Renal cortex interstitium (tissue), 15 donors: ENCODE measurements at places on chromosomes 7 and 10. TPM values are rescaled to one million over a fixed set of nuclear protein-coding genes. Genes with fewer than 3 reads are reported as not detected.

SEMA4G gene
- polyA plus RNA-seq = 50.3 TPM

PON3 gene
- polyA plus RNA-seq = 2.3 TPM

CD36 gene
- 38.2 TPM for polyA plus RNA-seq

GRM8 gene
- 8.7 TPM for polyA plus RNA-seq

THAP5 gene
- 34.9 TPM for polyA plus RNA-seq

CDC14C gene
- 0.04 TPM for polyA plus RNA-seq
